Ovary (tissue), 10 donors: ENCODE measurements at places on chromosomes 3 and 15. TPM values are rescaled to one million over a fixed set of nuclear protein-coding genes. Genes with fewer than 3 reads are reported as not detected.

DNA sequence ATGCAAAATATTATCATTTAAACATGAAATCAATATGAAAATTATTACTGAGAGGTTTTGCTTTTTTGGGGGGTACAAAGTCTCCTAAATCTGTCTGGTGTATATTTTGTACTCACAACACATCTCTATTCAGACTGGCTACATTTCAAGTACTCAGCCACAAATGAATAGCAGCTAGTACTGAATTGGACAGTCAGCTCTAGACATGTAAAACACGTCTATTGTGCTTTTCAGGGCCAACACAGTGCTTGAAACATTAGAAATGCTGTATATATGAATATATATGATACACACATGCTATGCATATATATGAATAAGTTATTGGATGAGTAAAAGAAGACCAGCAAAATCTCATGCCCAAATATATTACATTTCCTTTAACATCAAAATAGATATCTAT lies 103.8 kb upstream of the CFAP20DC start:
- H3K27ac ChIP-seq: no peak overlapping the region
- no peaks in the 10 kb centered on the region for H3K27me3 ChIP-seq
- no peak overlapping the region for H3K4me3 ChIP-seq
- DNase-seq: no peak
- H3K4me1 ChIP-seq: no peaks in the 10 kb centered on the region

GRCh38 chr15:29540479-29540878 lies 270.9 kb upstream of the NSMCE3 start:
- H3K27ac ChIP-seq: no peak overlapping the region
- no peak for DNase-seq
- no peaks in the 10 kb centered on the region for H3K27me3 ChIP-seq
- no peak overlapping the region for H3K4me3 ChIP-seq

DNA sequence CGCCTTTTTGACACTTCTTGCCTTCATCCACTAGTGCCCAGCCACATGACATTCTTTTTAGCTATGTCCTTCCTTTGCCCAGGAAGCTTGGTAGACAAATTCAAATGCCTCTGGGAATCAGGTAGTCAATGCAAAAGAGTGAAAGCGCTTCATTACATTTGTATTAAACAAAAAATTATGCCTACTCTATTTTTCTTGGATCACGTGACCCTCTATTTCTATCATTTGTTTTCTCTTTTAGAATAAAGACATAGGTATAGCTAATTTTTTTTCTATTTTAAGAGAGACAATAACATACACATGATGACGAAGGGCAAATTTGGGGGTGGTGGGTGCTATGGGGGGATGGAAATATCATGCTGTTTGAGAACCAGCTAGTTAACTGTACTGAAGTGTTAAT lies 384.8 kb downstream of the C3orf38 start:
- no peak for DNase-seq
- H3K4me1 ChIP-seq: no peaks in the 10 kb centered on the region
- no peak overlapping the region for H3K4me3 ChIP-seq
- no peaks in the 10 kb centered on the region for H3K27me3 ChIP-seq

- no peaks in the 10 kb centered on the region for H3K36me3 ChIP-seq
- H3K4me1 ChIP-seq: no peaks in the 10 kb centered on the region
- H3K4me3 ChIP-seq: no peak overlapping the region
- no peaks in the 10 kb centered on the region for H3K27me3 ChIP-seq
- H3K27ac ChIP-seq: no peak overlapping the region
Measured at GRCh38 chr3:86624192-86624591, 366.8 kb downstream of the VGLL3 start.

- no peaks in the 10 kb centered on the region for H3K27me3 ChIP-seq
- DNase-seq: peak; percentile 33
- H3K27ac ChIP-seq: no peak overlapping the region
- no peak overlapping the region for H3K4me3 ChIP-seq
Measured at GRCh38 chr15:51775967-51776816, 24.8 kb downstream of the TMOD2 start.

- H3K27ac ChIP-seq: no peak overlapping the region
- DNase-seq: no peak
- no peaks in the 10 kb centered on the region for H3K27me3 ChIP-seq
- no peaks in the 10 kb centered on the region for H3K4me1 ChIP-seq
- H3K4me3 ChIP-seq: no peak overlapping the region
Measured at GRCh38 chr15:83320844-83321243, 36.4 kb upstream of the BNC1 start.

SPSB4 gene
- total RNA-seq: not detected
